ENCODE measurements at places on chromosomes 3 and 15.

DNA sequence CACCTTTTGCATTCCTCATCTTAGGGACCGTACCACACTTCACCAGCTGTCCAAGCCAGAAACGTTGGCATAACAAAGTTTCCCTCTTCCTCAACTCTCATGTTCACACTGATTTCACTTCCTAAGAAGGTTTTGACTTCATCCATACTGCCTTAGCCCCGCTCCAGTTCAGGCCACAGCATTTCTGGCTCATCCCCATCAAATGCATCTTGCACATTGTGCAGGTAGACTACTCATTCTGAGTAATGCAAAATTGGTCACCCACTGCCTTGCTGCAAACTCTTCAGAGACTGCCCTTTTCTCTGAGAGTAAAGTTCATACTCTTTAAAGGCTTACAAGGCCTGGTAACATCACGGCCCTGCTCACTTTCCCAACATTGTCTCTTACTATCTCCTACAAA, 8.8 kb downstream of the NUSAP1 start:
- DNase-seq = no peak

DNA sequence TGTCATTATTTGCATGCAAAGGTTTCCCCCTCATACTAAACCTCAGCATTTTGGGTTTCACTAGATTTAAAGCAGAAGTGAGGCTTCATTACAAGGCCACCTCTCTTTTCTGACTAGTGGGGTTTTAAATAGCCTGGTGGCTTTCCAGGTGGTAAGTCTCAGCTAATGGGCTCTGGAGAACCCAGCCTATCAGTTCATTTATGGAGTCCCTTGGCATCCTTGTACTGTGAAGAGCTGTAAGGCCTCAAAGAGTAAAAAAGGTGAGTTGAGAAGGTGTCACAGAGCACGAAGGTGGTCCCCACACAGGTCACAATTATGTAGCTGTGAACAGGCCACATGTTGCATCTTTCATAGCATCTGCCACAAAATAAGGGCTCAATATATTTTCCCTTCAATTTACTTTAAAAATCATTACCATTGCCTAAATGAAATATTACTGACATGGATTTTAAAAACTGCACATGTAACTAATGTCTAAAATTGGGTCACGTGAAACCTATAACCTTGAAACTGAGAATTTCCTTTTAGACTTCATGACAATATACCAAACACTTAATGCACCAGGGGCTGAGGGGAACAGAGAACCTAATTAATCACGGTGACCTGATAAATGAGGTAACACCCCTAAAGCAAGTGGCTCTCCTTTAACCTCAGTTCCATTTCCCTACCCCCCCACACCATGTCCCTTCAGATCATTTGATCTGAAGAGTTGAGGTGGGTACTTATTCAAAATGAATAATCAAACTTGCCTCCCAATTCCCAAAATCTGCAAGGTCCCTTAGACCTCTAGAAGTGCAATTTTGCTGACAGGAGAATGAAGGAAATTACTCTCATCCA, 1.3 kb downstream of the NGLY1 start:
- no peak for DNase-seq

GRCh38 chr3:5096336-5097008, 25.6 kb upstream of the ARL8B start:
- no peak for DNase-seq

DNA sequence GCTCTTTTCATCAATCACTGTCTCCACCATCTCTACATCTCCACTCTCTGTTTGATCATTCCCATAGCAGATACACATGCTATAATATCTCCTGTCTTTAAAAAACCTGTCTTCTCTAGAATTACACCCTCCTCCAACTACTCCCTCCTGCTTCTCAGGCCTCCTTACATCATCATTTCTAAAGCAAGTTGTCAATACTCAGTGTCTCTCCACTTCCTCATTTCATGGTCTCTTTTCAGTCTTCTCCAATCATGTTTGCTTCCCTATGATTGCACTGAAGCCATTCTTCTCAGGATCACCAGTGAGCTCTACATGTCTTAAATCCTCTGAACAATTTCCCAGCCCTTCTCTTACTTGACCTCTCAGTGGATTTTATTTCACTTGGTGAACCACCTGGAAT, 87.0 kb upstream of the ZNF280D start:
- DNase-seq = no peak

GRCh38 chr3:20055020-20055775, 15.0 kb downstream of the KAT2B start:
- DNase-seq = no peak

DNA sequence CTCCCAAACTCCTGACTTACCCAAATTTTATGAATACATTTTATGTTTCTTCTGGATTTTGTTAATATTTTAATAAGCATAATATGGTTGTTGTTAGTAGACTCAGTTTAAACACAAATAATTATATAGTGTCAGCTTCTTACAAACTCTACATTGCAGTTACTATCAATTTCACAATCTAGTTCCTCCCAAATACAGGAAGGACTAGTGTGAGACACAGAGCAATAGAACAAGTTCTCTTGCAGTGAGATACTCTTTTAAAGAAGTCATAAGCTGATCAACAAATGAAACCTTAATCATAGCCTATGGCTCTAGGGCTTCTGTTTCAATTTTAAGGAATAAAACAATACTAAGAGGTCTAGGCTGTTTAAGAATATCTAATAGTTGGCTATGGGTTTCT, 86.1 kb downstream of the SAMMSON start:
- no peak for DNase-seq

All from HepG2 (cell line).